ENCODE measurements at places on chromosomes 2 and 18.

- no peak for DNase-seq
Measured at GRCh38 chr2:74093840-74094239, 53.9 kb downstream of the BOLA3 start.

- no peak for DNase-seq
Measured at GRCh38 chr2:118077636-118078247, 10.5 kb upstream of the INSIG2 start.

- DNase-seq = no peak
Measured at GRCh38 chr2:112783187-112783714, 1.0 kb downstream of the IL1A start.

DNA sequence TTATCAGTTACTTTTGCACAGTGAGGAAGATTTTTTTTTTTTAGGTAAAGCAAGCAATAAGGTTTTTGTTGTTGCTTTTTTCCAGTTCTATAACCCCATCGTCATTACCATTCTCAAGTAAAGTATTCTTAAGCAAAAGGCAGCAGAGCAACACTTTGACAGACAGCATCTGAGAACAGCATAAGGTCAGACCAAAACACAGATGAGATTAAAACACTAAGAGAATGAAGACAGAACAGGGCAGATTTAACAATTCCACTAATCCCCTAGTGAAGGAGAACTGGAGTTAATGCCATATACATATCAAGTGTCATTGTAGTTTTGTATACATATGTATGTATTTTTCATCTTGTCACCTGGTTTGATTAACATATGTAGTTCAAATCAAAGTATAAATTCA, 290.2 kb downstream of the METTL4 start:
- no peak for DNase-seq

GRCh38 chr2:141557329-141558095, 573.3 kb downstream of the LRP1B start:
- no peak for DNase-seq

DNA sequence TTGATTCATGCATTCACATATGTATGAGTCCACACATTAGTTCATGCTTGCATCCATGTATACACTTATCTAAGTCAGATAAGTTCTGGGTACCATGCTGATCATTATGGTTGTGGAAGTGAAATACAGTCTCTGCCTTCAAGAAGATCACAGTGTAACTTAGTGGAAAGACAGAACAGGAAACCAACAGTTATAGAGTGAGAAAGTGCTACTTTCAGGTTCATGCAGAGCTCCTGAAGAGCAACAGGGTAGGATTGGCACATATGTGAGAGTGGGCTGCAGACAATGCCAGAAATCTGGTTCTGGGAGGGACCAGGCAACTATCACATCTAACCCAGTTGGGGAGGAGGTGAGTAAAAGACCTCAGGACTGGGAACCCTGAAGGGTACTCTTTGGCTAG, 35.4 kb upstream of the PGAP1 start:
- DNase-seq = no peak

GRCh38 chr18:51100385-51101120, 70.5 kb downstream of the SMAD4 start:
- no peak for DNase-seq

Measured in activated naive CD4-positive, alpha-beta T cell treated with anti-CD3 and anti-CD28 coated beads, Interleukin-2, amount 50 U/mL, for 16 hours (primary cell).